ENCODE measurements at places on chromosomes 7 and 10.

DNA sequence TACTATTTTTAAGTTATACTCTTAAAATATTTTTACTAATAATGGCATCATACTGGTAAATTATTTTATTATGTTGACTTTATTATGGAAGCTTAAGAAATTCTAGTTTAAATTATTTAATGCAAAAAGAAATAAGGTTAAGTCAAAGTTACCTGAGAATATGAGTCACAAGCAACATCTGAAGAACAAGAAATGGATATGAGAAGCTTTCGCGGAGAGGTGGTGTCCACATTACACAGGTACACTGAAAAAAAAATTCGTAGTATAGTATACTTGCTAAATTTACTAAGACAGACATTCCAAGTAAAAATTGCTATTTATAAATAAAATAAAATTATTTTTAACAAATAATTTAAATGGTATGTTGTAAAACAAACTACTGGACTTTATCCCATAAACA, 143.8 kb downstream of the AVL9 start:
- no peak for DNase-seq

DNA sequence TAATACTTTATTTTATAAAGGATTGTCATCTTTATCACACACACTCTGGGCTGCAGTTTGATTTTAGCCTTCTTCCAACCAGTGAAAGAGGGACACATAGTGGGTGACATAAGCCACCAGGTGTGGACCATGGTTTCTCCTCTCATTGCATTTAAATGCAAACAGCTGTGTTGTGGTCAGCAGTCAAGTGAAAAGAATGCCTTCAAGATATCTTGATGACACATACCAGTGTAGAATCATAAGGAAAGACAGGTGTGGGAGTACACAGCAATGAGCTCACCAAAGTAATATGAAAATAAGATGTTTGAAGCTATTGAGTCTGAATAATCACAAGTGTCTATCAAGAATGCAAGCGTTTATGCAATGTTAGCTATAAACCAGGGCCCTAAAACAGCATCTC, 580.0 kb downstream of the XPNPEP1 start:
- DNase-seq: no peak

DNA sequence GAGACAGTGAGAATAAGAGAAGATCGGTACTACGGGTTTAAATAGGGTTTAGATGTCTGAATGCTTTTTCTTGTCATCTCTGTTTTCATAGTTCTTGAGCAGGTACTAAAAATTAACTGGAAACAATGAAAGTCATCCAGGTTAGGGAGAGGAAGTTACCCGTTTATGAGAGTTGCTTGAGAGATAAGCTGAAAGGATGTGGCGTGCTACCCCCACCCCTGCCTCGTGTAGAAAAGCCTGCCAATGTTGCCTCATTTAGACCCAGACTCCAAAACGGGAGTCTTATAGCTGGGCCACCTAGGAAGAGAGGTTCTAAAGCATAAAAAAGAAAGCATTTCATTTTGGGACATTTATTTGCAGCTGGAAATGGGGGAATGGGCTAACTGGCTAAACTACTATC, 10.2 kb downstream of the AKR1C4 start:
- DNase-seq: no peak

GRCh38 chr10:61616611-61617010, 46.1 kb upstream of the CABCOCO1 start:
- DNase-seq: no peak

- no peak for DNase-seq
Observed at GRCh38 chr10:71309919-71310318, 9.1 kb upstream of the SLC29A3 start.

DNA sequence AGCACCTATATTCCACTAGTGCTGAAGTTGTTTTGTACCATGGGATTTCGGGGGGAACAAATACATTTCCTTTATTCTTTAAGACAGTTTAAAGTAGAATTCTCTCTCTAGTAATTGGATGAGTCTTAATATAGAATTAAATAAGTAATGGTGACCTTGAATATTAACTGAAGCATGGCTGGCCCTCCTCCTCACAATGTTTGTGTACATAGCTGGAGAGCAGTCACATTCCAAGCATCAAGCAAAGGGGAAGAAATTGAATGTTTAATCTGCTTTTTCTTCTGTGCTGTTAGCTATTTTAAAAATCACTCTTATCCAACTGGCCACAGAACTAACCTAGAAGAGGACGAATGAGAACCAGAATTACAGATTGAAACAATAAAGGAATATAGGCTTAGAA, 906.9 kb downstream of the CCSER2 start:
- DNase-seq: no peak

DNA sequence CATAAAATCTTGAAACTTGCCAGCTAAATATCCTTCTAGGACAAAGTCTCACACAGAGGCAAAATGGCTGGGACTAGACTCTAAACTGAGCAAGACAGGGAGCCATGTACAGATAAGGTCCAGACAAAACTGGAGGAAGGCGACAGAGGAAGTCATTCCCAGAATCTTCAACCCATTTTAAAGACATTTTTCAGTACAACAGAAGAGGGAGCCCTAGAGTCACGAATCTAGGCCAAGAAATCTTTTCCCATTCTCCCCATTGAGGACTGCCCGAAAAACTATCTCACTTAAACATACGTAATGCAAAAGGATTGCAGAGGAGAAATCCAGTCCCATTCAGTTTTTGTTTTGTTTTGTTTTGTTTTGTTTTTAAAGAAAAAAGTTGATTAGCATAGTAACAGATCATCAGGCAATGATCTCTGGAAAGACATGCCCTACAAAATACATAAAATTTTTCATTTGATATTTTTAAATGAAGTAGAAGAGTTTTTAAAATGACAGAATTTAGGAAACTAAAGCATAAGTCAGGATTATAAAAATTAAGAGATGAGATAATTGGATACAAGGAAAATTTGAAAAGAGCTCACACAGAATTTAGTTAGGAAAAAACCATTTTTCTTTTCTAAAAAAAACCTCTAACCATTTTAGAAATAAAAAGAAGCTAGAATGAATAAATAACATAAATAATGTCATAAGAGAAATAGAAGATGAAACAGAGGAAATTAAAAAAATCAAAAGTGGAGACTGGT, 16.9 kb upstream of the PRF1 start:
- DNase-seq: no peak

DNA sequence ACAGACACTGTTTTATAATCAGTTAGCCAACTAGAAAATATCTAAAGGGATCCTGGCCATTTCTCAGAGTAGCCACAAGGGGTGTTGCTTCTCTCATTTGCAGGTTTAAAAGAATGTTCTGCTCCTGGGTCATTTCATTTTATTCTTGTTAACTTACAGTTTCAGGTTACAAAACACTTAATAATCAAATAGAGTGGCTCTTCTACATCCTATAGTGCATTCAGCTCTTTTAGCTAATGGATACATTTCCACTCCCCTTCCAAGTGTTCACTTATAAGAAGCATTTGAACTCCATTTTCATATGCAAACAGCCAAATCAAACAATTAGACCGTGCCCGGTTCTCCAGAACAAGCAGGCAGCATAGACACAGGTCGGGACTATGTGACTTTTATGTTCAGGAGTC, 117.5 kb downstream of the TRIL start:
- no peak for DNase-seq

DNA sequence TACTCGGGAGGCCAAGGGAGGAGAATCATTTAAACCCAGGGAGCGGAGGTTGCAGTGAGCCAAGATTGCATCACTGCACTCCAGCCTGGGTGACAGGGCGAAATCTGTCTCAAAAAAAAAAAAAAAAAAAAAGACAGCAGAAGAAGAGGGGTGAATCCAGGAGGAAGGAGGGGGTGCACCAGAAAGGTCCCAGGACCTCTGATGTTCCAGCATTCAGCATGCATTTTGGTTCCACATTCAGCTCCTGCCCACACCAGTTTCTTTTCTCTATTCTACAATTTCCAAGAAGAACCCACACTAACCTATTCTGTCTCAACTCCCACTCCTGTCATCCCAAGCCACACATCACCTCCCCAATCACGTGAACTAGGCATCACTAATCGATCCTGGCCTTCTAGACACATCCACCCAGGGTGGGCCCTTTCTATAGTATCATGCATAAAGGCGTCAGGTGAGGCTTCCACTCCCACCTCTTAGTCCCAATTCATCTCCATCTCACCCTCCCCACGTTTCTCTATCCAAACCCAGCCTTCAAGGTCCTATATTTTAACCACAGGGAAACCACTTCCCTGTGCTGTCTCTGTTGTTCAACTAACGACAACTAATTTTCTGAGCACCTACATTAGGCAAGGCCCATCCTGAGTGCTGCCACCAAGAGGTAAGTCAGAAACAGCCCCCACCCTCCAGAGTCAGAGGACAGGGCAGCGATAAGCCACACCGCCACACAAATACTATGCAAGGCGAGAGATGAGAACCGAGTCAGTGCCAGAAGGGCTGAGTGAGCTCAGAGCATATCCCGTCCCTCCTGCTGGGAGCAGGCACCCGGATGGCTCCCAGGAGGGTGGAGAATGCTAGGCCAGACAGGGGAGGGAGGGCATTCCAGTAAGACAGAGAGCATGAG, 2.2 kb downstream of the ANXA11 start:
- peak; percentile 61 for DNase-seq

DNA sequence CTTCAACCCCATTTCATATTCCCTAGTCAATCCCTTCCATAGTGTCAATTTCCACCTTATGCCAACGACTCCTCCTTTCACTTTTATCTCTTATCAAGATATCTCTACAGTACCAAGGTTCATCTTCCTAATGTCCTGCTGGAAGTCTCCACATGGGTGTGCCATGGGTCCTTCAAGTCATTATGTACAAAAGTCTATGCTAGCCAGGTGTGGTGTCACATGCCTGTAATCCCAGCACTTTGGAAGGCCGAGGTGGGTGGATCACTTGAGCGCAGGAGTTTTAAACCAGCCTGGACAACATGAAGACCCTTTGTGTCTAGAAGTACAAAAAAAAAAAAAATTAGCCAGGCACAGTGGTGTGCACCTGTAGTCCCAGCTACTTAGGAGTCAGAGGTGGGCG, 47.6 kb downstream of the PRTFDC1 start:
- DNase-seq: no peak

DNA sequence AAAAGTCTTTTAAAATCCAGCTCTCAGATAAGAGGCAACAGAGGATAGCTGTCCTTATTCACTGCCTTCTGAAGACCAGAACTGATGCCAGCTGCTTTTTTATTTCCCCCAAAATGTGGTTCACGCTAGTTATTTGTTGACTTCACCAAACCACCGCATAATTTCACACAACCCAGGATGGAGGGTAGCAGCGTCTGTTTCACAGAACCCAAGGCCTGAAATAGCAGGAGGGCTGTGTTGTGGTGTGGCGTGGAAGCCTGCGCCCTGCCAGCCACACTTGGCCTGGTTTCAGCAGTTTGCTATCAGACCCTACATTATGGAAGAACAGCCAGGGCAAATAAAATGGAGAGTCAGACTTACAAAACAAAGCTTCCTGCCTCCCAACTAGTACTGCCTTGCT, 155.4 kb downstream of the DYNC1I1 start:
- no peak for DNase-seq

- DNase-seq: no peak
Observed at GRCh38 chr10:83166344-83166743, 973.0 kb upstream of the GHITM start.

DNA sequence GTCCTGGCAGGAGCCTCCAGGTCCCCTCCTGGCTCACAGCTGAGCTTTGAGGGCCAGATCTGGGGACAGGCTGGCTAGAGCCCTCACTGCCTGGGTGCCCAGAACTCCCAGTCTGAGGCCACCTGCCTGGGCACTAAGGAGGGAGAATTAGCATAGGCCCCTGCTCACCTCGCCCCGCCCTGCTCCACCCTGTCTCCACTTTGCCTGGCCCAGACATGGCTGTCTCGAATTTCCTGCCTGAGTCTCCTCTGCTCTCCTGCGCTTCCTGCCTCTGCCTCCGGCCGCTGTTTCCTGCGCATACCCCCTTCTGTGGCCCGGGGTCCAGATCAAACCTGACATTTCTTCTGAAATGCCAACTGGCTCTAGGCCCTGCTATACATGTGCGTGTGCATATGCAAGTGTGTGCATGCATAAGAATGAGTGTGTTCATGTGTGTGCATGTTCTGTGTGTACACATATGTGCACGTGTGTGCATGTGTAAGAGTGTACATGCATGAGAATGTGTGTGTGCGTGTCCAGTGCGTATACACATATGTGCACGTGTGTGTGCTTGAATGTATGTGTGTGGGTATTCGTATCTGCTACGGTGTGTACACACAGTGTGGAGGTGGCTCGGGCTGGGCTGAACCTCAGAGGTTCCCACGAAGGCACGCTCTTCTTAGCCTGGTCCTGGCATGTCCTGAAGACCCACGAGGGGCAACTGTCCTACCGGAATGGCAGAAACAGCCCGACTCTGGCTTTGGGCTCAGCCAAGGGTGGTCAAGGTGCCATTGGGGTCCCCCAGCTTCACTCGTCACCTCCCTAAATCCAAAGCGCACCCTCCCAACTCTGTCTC, 64.9 kb downstream of the MYL10 start:
- no peak for DNase-seq

DNA sequence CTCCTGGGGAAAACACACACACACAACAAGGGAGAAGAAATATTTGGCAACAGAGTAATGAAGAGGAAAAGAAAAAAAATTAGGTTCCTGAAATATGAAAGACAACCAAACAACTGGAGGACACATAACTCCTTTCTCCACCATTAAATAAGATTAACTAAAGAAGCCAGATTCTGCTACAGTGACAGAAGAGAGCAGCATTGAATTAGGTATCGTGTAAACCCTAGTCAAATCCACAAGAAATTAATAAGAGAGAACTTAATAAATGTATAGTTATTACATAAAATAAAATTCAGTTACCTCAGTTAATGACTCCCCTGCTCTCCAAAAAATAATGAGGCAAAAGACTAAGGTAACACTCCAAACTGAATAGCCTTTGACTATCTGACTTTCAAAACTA, 306.7 kb downstream of the CRPPA start:
- no peak for DNase-seq

- DNase-seq: no peak
Observed at GRCh38 chr7:49433794-49434193, 339.6 kb upstream of the VWC2 start.

- no peak for DNase-seq
Observed at GRCh38 chr10:103837370-103838069, 17.9 kb downstream of the SH3PXD2A start.

DNA sequence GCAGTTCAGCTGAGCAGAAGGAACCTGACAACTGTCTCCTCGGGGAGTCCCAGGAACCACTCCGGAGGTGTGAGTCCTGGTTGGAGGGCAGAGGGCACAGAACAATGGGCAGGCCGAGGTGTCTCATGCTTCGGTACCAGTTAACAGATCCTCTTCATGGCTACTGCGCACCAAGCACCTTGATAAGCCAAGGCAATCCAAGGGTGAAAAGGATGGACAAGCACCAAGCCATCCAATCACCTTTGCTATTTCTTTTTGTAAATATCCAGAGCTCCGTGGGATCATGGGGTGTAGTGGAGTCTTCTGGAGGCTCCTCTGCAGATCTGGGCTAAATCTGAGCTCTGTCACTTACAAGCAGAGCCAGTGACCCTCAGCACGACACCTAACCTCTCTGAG, 233.5 kb downstream of the WDR11 start:
- no peak for DNase-seq
